ENCODE measurements at places on chromosomes 4 and X. TPM values are rescaled to one million over a fixed set of nuclear protein-coding genes. Genes with fewer than 3 reads are reported as not detected.

Gene SMIM10
- polyA plus RNA-seq, result 12.7 TPM

Gene HTRA3
- 47.5 TPM for polyA plus RNA-seq

GRCh38 chr4:25770847-25771246 is 91.9 kb downstream of the SEL1L3 start:
- DNase-seq, result no peak

GRCh38 chr4:105460306-105460705 is 13.6 kb downstream of the PPA2 start:
- DNase-seq, result no peak

GRCh38 chr4:108738003-108738706 is 24.7 kb downstream of the ETNPPL start:
- DNase-seq, result no peak

- no peak for DNase-seq
Measured at GRCh38 chrX:136166221-136166855, 19.0 kb downstream of the FHL1 start.

- no peak for DNase-seq
Measured at GRCh38 chrX:124005228-124005627, 43.7 kb downstream of the STAG2 start.

DNA sequence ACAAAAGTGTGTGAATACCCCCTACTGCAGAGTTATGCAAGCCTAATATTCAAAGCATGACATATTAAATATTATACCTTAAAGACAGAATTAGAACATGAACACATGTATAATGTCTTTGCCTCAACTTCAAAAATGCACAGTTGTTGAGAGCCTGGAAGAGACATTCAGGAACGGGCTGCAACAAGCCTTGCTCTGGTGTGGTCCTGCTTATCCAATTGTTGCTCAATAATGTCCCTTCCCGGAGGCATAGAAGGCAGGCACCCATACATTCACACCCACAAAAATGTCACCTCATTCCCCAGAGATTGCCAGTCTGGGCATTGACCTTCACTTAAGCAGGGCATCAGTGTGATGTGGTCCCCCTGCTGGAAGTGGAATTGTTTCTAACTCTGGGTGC is 238.8 kb downstream of the CBR4 start:
- DNase-seq, result no peak

- no peak for DNase-seq
Measured at GRCh38 chr4:65096630-65097029, 573.7 kb downstream of the EPHA5 start.

- DNase-seq, result no peak
Measured at GRCh38 chrX:40552768-40553167, 28.0 kb upstream of the ATP6AP2 start.

DNA sequence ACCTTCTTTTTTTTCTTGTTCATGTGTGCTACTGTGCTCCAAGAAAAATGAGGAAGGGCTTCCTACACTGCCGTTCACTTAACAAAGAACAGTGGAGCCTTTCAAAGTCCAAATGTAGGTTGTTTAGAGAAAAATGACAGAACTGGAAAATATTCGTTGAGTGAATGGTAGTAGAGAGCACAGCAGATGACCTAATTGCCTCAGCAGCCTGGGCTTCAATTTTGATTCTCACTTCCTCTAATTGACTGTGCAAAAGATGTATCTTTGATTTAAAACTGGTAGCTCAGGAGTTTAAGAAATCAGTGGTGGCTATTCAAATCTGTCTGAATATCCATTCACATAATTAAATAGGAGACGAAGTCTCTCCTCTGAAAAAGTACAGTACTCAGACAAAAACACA is 5.2 kb downstream of the NLGN4X start:
- DNase-seq, result no peak
